ENCODE measurements at places on chromosomes 6 and 20.

DNA sequence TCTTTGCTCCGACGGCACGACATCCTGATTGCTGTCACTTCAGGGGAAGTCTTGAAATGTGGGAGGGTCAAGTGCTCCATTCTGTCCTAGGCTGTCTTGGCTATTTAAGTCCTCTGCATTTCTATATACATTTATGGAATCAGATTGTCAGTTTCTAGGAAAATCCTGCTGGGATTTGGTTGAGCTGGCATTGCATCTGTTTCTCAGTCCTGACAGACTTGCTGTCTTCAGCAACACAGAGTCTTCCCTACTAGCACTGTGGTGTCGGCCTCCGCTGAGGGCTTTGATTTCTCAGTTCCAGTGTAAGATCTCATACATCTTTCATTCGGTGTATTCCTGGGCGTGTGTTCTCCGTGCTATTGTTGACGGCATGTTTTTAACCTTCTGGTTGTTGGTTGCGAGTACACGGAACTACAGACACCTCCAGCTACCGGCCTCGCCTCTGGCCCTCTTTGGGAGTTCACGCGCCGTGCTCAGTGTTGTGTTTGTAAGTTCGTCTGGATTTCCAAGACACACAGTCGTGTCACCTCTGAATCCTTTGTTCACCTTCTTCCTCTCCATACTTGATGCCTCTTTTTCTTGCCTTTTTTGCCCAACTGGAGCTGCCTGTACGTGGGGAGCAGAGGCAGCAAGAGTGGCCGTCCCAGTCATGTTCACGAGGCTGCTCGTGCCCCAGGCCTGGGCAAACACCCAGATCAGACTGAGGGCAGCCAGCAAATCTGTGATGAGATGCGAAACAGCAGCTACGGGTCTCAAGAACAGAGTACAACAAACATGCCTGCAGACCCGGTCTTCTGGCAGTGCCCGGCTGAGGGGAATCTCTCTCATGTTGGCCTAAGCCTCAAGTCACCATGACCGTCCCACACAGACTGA, 92.8 kb downstream of the TAF4 start:
- DNase-seq = no peak

DNA sequence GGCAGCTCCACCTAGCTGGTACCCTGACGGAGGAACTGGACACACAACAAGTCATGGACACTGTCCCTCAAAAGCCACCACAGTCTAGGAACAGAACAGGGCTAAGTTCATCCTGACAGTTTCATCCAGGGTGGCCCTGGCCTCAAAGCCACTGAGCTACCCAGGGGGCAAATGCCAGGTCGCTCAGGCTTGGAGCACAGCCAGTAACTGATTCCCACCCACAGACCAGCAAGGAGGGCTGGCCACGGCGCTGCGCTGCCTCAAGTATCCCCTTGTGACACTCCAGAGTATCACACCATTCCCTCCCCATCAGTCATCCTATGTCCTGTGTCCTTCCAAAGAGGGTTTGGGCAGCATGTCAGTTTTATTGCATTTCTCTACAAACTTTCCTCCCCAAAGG, 72.2 kb downstream of the GINS1 start:
- no peak for DNase-seq

DNA sequence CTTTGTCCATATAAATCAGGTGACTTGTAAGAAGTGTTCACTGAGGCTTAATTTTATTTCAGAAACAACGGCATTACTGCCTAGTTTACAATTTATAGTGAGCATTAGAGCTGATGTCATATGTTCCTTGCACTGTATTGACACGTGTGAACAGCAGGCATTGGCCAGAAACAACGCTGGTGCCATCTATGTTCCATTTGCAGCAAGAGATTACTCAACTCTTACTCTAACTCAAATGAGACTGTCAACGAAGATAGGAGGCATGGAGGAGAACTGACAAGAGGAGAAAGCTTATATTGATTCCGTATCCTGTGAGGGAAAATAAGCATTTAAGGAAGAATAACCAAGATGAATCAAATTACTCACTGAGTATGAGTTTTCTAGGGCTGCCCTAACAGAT, 48.4 kb downstream of the MTFR2 start:
- no peak for DNase-seq

DNA sequence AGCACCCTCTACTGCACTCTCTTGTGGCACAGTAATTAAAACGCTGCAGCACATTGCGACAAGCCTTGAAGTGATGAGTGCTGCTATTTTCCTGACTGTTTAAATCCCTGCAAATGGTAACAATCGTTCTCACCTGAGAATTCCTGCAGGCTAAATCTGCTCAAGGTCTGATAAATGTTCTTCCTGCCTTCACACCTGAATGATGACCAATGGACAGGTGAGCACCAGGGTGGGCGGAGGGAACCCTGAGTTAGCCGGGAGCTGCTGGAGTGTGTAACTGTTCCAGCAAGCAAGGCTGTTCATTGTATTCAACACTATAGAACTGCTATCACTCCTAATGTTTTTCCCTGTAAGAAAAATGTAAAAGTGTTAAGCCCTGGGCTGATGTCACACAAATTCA, 4.0 kb downstream of the DACT2 start:
- no peak for DNase-seq

GRCh38 chr6:72275888-72276287, 346.0 kb upstream of the KCNQ5 start:
- no peak for DNase-seq
